SK-N-SH (cell line): ENCODE measurements at places on chromosomes 6 and 20. TPM values are rescaled to one million over a fixed set of nuclear protein-coding genes. Genes with fewer than 3 reads are reported as not detected.

GRCh38 chr6:64902596-64902995, 804.4 kb downstream of the EYS start:
- DNase-seq, result no peak

DNA sequence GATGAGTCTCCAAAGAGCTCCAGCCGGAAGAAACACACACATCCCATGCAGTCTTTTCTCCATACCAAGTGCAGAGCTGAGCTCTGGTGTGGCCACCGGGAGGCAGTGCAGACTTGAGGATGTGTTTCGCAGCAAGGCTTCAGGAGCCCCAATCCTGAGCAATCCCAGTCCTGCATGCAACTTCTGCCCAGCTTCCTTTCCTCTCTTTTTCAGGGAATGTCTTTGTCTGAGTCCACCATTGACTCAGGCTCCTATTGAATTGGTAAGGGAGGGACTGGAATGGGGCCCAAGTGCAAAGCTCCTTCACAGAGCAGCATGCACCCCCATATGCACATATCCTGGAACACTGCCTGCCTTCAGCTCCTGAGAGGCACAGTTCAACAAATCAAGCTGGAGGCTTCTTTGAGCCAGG, 50.5 kb upstream of the ASIP start:
- DNase-seq, result peak; percentile 84

- DNase-seq, result no peak
Measured at GRCh38 chr20:47338131-47338628, 18.3 kb downstream of the ZMYND8 start.

C20orf96 gene
- polyA plus RNA-seq, result 16.6 and 19.4 TPM in 2 replicates

FNDC11 gene
- 4.5 and 5.5 TPM in 2 replicates for polyA plus RNA-seq
